ENCODE measurements at places on chromosomes 13 and 19. TPM values are rescaled to one million over a fixed set of nuclear protein-coding genes. Genes with fewer than 3 reads are reported as not detected.

The HIPK4 gene
- total RNA-seq, result not detected

The ZNF728 gene
- total RNA-seq, result 0.07 TPM

The ZNF790 gene
- 7.4 TPM for total RNA-seq

The FLT1 gene
- total RNA-seq, result 268 TPM
